ENCODE measurements at places on chromosomes 3 and 15. TPM values are rescaled to one million over a fixed set of nuclear protein-coding genes. Genes with fewer than 3 reads are reported as not detected.

DNA sequence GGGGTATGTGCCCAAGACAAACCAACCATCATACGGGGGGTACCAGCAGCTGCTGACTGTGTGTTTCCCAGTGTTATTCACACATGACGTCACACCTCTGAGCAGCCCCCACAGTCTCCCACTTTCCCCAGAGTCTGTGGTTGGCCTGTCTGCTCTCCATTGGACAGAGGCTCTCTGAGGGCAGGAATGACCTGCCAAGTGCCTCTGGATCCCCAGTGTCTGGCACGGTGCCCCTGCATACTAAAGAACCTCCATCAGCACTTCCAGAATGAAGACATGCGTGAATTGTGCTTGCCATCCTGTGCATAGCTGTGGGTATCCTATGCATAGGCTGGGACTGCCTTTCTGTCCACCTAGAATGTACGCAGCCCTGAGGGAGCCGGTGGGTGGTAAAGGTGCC lies 3.5 kb upstream of the CCDC9B start:
- H3K4me1 ChIP-seq: peaks cover 70% of the 10 kb centered on the region
- no peaks in the 10 kb centered on the region for H3K36me3 ChIP-seq
- H3K27ac ChIP-seq: no peak overlapping the region
- no peak overlapping the region for H3K4me3 ChIP-seq

- DNase-seq: no peak
- H3K27ac ChIP-seq: no peak overlapping the region
- no peaks in the 10 kb centered on the region for H3K27me3 ChIP-seq
- no peaks in the 10 kb centered on the region for H3K36me3 ChIP-seq
- peaks cover 3% of the 10 kb centered on the region for H3K4me1 ChIP-seq
Measured at GRCh38 chr3:133803469-133803868, 2.1 kb upstream of the SRPRB start.

GRCh38 chr3:64916937-64917336 lies 229.1 kb upstream of the ADAMTS9 start:
- H3K4me1 ChIP-seq: peaks cover 22% of the 10 kb centered on the region
- H3K27me3 ChIP-seq: no peaks in the 10 kb centered on the region
- H3K36me3 ChIP-seq: no peaks in the 10 kb centered on the region
- peak overlapping the region; percentile 73 for H3K27ac ChIP-seq

- H3K36me3 ChIP-seq: no peaks in the 10 kb centered on the region
- H3K4me3 ChIP-seq: no peak overlapping the region
- no peak for DNase-seq
Measured at GRCh38 chr15:70704731-70705130, 58.6 kb downstream of the UACA start.

- H3K27ac ChIP-seq: no peak overlapping the region
- no peaks in the 10 kb centered on the region for H3K36me3 ChIP-seq
- no peak overlapping the region for H3K4me3 ChIP-seq
- H3K4me1 ChIP-seq: no peaks in the 10 kb centered on the region
- no peaks in the 10 kb centered on the region for H3K27me3 ChIP-seq
- no peak for DNase-seq
Measured at GRCh38 chr3:39542588-39542988, 75.1 kb downstream of the MOBP start.

DNA sequence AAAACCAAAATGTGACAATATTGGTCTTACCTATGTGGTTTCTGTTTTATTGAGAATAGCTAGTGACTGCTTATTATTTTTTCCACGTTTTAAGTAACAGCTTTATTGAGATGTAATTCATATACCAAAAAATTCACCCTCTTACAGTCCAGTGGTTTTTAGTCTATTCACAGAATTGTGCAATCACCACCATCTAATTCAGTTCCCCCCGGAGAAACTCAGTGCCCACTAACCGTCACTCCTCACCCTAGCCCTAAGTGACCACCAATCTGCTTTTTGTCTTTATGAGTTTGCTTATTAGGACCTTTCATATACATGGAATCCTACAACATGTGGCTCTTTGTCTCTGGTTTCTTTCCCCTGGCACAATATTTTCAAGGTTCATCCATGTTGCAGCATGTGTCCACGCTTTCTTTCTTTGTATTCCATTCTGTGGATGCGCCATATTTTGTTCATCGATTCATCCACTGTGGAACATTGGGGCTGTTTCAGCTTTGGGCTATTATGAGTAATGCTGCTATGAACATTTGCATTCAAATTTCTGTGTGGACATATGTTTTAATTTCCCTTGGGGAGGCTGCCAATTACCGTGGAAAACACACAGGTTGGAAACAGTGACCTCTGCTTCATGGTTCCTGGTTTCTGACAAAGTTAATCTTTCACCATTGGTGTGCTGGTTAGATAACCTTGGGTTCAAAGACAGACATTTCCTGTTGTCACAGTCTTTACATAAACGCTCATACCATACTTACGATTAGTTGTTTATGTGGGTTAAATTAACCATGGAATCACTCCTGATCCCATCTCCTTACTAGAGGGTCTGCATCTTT lies 3.2 kb upstream of the BCL2L10 start:
- peak overlapping the region; percentile 66 for H3K27ac ChIP-seq
- no peak for DNase-seq
- peaks cover 4% of the 10 kb centered on the region for H3K27me3 ChIP-seq
- H3K36me3 ChIP-seq: no peaks in the 10 kb centered on the region
- no peak overlapping the region for H3K4me3 ChIP-seq

DNA sequence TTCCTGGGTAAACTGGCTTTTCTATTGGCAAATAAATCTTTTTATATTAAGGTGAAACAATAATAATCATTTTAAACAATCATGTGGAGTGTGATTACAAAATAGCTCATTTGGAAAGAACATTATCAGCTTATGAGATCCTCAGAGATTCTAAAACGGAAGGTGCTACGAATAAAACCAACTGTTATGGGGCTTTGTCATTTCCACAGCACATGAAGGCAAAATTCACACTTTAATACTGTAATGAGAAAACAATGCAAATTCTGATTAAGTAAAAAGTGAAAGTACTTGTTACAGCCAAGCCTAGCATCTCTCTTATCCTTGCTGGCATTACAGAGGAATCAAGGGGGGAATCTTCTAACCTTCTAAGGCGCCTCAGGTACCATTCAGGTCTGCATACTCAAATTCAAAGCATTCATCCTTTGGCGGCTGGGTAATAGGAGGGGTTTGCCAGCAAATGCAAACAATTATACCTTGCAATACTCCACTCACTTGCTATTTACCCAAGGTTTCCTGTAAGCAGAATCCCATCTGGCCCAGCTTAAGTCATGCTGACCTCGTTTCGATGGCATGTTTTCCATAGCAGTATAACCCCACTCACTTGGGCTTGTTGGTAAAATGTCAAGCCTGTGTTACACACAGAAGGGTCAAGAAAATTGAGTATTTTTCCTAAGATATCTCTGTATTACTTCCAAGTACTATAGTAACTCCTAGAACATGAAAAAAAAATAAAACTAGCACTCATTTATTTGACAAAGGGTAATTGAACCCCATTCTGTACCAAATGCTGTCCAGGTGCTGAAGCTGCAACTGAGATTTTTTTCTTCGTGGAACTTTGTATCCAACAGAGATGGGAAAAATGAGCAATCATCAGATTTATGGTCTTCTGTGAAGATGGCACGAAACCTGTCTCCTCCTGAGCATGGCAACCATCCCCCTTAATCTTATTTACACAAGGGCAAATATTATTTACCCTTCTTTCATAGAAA lies 183.7 kb upstream of the LMCD1 start:
- no peaks in the 10 kb centered on the region for H3K27me3 ChIP-seq
- H3K36me3 ChIP-seq: no peaks in the 10 kb centered on the region

GRCh38 chr15:43238671-43239131 lies 17.9 kb upstream of the EPB42 start:
- DNase-seq: no peak
- no peak overlapping the region for H3K27ac ChIP-seq
- H3K27me3 ChIP-seq: no peaks in the 10 kb centered on the region
- no peaks in the 10 kb centered on the region for H3K36me3 ChIP-seq

DNA sequence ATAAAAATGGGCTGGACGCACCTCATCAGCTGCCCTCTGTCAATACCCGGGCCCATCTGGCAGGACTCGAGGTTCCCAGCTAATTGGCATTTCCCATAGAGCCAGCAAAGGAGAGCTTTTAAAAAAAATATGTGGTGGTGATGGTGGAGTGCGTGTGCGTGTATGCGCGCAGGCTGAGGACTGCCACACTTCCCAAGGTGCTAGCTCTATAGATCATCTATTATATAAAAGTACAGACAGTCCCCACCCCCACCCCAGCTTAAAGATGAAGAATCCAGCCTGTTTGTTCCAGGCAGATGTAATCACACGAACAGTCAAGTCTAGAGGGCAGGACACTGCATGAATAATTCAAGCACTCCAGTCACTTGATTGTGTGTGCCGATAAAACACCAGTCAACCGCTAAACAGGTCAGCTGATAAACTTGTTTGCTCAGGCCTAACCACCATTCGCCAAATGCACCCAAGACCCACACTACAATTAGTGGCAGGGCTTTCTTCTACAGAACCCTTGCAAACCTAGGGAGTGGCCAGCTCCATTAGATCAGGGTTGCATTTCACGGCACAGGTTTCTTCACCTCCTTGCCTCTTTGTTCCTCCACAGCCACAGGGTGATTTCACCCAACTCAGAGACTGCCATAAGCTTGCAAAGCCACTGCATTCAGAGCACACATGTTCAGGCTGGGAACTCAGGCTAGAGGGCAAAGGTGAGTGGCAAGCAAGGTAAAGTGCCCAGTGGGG lies 5.8 kb downstream of the TLE3 start:
- peaks cover 70% of the 10 kb centered on the region for H3K4me1 ChIP-seq
- H3K27me3 ChIP-seq: no peaks in the 10 kb centered on the region
- DNase-seq: peak; percentile 51
- H3K27ac ChIP-seq: peak overlapping the region; percentile 91

GRCh38 chr3:3177861-3178497 lies 1.5 kb downstream of the CRBN start:
- H3K27me3 ChIP-seq: no peaks in the 10 kb centered on the region
- no peak overlapping the region for H3K27ac ChIP-seq
- DNase-seq: no peak
- no peaks in the 10 kb centered on the region for H3K36me3 ChIP-seq

DNA sequence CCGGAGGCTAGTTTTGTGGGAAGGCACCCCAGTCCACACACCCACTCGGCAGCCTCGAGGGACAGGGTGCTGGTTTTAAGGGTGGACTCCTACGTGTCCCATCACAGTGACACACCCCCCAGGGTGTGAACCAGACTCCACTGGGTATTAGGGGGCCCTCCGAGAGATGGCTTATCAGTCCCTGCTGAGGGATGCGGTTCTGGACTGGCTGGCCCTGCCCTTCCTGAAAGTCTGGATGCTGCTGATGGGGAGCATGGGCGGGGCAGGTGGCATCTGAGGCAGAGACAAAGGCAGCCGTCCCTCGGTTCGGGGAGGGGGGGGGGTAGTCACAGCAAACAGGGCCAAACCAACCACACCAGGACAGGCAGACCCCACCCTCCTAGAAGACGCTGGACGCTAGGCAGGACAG lies 939 bp upstream of the ULK3 start:
- DNase-seq: no peak
- H3K4me3 ChIP-seq: no peak overlapping the region
- H3K36me3 ChIP-seq: no peaks in the 10 kb centered on the region

DNA sequence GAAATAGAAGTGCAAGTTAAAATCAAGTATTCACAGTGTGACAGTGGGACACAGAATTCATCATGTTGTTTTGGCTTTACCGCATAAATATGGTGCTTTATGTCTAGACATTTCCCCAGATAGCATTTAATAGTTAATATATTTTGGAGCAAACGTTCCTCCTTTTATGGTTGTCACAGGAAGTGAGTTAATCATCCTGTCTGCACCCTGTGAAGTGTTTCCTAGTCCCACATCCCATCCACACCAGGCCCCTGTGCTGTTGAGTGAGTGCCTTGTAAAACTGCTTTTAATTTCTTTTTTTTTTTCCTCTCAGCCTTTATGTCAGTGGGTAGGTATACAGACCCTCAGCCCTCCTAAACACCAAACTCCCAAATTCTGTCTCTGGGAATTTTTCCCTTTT lies 393.7 kb downstream of the FEZF2 start:
- no peak overlapping the region for H3K4me3 ChIP-seq
- no peaks in the 10 kb centered on the region for H3K27me3 ChIP-seq
- H3K36me3 ChIP-seq: no peaks in the 10 kb centered on the region
- H3K27ac ChIP-seq: no peak overlapping the region
- no peak for DNase-seq
- H3K4me1 ChIP-seq: no peaks in the 10 kb centered on the region

DNA sequence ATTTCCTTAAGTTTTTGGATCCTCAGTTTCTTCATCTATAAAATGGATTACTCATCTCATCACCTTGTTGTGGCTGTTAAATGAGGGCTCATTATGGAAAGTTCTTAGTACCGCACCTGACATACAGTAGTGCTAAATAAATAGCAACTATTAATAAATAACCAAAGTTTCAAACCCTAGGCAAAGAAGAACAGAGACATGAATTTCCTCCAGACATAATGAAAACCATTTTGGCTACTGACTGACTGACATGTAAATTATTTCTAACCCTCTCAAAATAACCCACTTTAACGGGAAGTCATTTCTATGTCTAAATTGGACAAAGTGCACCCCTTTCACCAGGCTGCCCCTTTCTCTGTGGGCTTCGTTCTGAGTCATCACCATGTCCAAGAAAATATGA lies 17.4 kb upstream of the KLHL6 start:
- H3K27ac ChIP-seq: no peak overlapping the region
- no peaks in the 10 kb centered on the region for H3K4me1 ChIP-seq
- DNase-seq: no peak

DNA sequence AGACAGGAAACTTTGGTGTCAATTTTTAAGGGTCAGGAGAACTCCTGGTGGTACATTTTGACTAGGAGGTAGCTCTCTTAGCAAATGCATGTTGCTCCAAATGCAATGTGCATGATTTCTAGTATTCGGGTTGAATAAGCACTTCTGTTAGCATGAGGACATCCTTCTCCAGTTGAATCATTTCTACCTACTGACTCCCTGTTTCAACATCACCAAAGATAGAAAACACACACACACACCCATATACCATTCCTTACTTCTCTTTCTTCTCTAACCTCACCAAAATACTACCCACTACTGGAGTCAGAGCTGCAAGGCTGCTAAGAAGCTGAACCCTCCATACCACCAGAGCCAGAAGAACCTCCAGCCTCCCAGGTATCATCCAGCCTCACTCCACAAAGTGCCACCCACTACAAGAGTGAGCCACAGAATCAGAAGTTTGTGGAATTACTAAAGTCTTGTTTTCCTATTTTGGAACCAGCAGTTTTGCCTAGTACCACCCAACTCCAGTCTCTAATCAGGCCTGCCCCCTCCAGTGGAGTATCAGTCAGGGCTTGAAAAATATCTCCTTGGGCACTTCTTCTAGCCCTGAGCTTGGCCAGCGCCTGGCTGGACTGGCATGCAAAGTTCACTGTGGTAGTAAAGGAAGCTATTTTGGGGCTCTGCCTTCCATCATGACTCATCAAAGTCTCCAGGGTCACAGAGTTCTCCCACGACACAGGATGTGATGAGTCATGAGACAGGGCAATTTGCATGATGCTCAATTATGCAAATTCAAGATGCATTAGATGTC lies 110.3 kb downstream of the CYP19A1 start:
- DNase-seq: peak; percentile 23
- no peak overlapping the region for H3K4me3 ChIP-seq
- H3K27me3 ChIP-seq: no peaks in the 10 kb centered on the region
- H3K27ac ChIP-seq: no peak overlapping the region
- H3K4me1 ChIP-seq: no peaks in the 10 kb centered on the region

- no peak overlapping the region for H3K27ac ChIP-seq
- no peaks in the 10 kb centered on the region for H3K4me1 ChIP-seq
Measured at GRCh38 chr3:192079098-192079497, 618.1 kb downstream of the PYDC2 start.

The CRTAP gene
- 127 TPM for polyA plus RNA-seq

The SLC22A13 gene
- polyA plus RNA-seq: not detected

The ARHGAP11A gene
- 4.8 TPM for polyA plus RNA-seq

The LDHAL6B gene
- polyA plus RNA-seq: 0.17 TPM

The CELF6 gene
- 0.40 TPM for polyA plus RNA-seq

The ISLR gene
- 32.0 TPM for polyA plus RNA-seq
